ENCODE measurements at places on chromosomes 11 and 22. TPM values are rescaled to one million over a fixed set of nuclear protein-coding genes. Genes with fewer than 3 reads are reported as not detected.

The ANO5 gene
- total RNA-seq = 1.4 TPM

The DNAJB7 gene
- not detected for total RNA-seq

The RIC8A gene
- total RNA-seq = 138 TPM

The CCDC73 gene
- not detected for total RNA-seq

The UNC93B1 gene
- total RNA-seq = 28.0 TPM

The XPNPEP3 gene
- 7.9 TPM for total RNA-seq

The KCNJ5 gene
- total RNA-seq = not detected

The SLC35F2 gene
- total RNA-seq = 32.3 TPM

The MAP6 gene
- not detected for total RNA-seq

The PIWIL4 gene
- not detected for total RNA-seq

The SLC15A3 gene
- 5.8 TPM for total RNA-seq

The NCAPH2 gene
- 39.0 TPM for total RNA-seq

The SMIM38 gene
- total RNA-seq = not detected

The GNAZ gene
- 2.3 TPM for total RNA-seq

The GNG3 gene
- total RNA-seq = not detected
